ENCODE measurements at places on chromosomes 13 and 19. TPM values are rescaled to one million over a fixed set of nuclear protein-coding genes. Genes with fewer than 3 reads are reported as not detected.

Gene GDF15
- 40.5 TPM for total RNA-seq

Gene OXGR1
- 0.52 TPM for total RNA-seq

Gene ZNF224
- total RNA-seq, result 19.1 TPM

Gene FAM216B
- total RNA-seq, result not detected

Gene MBD3L2
- total RNA-seq, result not detected

Gene SERP2
- 5.2 TPM for total RNA-seq

GRCh38 chr13:75410207-75410606 lies 71.8 kb downstream of the TBC1D4 start:
- no peak overlapping the region for H3K27ac ChIP-seq
- H3K4me3 ChIP-seq, result no peak overlapping the region
- no peaks in the 10 kb centered on the region for H3K36me3 ChIP-seq
- H3K4me1 ChIP-seq, result peaks cover 8% of the 10 kb centered on the region

- H3K4me1 ChIP-seq, result peaks cover 9% of the 10 kb centered on the region
- peak within 1 kb of the TSS; percentile 22 for H3K4me3 ChIP-seq
- DNase-seq, result peak; percentile 83
- H3K27me3 ChIP-seq, result no peaks in the 10 kb centered on the region
- H3K27ac ChIP-seq, result peak within 1 kb of the TSS; percentile 64
- H3K36me3 ChIP-seq, result no peaks in the 10 kb centered on the region
Observed at GRCh38 chr19:53132141-53132991, at the start of gene ZNF415. Gene ZNF415, minus strand, starts transcription at chr19:53132910. Its CDS starts 10,234 bp downstream, at chr19:53122676.

DNA sequence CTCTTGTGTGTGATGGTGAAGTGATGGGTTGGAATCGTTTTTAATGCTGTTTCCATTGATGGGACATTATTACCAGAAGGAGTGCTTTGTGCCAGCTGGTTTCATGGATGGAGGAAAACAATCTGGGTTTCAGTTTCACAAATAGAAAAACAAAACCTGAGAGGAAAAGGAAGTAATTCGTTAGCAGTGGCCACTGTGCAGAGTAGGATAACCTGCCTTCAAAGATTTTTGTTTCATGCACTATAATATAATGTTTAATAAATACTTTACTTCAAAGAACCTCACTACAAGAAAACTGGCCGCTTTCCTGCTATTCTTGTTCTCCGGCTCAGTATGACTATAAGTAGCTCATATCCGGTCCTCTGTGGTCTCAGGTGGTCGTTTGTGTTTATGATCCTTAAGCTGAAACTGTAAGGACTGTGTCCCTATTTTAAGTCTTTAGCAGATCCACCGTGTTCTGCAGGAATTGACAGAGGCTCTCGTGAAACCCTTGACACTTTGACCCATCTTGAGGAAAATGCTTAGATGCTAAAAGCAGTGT lies 104.7 kb downstream of the GGACT start:
- H3K27ac ChIP-seq, result no peak overlapping the region
- no peaks in the 10 kb centered on the region for H3K27me3 ChIP-seq
- no peak overlapping the region for H3K4me3 ChIP-seq
- DNase-seq, result no peak
- H3K4me1 ChIP-seq, result no peaks in the 10 kb centered on the region

DNA sequence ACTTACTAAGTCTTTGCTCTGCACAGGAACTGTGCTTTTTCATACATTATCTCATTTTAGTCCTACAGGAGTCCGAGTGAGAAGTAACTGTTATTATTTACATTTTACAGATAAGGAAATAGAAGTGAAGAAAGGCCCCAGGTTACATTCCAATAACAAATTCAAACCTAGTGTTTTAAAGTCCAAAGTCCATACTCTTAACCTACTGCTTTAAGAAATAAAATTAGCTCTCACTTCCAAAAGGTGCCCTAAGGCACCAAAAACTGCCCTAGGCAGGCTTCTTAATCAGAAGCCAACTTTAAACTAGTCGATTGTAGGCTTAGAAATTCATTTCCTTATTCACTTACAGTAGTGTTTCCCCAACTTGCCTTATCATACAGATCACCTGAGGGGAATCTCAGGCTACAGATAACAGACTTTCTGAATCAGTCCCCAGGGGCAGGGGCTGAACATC lies 555.9 kb downstream of the DIAPH3 start:
- peaks cover 20% of the 10 kb centered on the region for H3K4me1 ChIP-seq
- no peaks in the 10 kb centered on the region for H3K27me3 ChIP-seq
- DNase-seq, result no peak
- H3K4me3 ChIP-seq, result no peak overlapping the region

GRCh38 chr13:44317752-44318151 lies 55.9 kb upstream of the SERP2 start:
- H3K4me3 ChIP-seq, result no peak overlapping the region
- H3K4me1 ChIP-seq, result no peaks in the 10 kb centered on the region
- no peaks in the 10 kb centered on the region for H3K27me3 ChIP-seq

DNA sequence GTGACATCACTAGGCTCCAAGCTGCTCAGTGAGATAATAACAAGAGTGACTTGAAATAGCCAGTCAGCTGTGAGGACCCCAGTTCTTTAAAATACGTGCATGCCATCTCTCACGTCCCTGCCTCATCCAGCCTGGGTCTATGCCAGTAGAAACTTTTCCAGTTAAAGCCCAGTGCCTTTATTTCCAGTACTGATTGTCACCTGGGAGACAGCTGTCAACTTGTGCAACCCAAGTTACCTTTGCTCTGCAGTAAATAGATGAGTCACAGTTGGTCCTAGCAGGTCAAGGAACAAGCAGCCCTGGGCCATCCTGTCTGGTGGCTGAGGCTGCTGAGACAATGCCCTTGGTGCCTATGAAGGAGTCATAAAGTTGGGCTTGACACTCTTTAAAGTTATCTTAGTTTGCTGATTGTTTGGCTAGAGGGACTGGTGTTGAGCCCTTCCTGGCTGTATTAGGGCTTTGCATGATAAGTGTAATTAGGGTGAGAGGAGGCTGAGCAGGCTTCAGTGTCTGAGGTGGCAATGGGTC lies 228.7 kb downstream of the LACC1 start:
- H3K4me3 ChIP-seq, result no peak overlapping the region
- H3K27ac ChIP-seq, result peak overlapping the region; percentile 26
- H3K36me3 ChIP-seq, result no peaks in the 10 kb centered on the region
- DNase-seq, result peak; percentile 87
- H3K4me1 ChIP-seq, result peaks cover 15% of the 10 kb centered on the region
- no peaks in the 10 kb centered on the region for H3K27me3 ChIP-seq

DNA sequence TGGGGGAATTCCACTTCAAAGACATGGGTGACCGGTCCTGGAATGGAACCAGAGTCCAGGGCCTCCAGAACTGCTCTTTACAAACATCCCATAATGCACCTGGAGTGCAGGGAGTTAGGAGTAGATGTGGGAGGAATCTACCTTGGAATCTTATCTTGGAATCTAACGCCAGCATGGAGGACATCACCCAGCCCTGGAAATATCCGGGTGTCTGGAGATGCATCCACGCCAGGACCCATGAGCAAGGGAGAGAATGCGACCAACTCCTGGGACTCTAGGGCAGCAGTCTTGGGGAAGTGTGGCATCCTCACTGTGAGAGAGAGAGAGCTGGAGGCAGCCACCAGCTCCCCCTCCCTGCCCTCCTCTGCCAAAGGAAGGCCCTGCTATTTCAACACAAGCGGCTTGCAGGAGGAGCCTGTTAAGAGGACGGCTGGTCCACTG lies 211.8 kb downstream of the UQCRFS1 start:
- no peak overlapping the region for H3K27ac ChIP-seq
- no peak for DNase-seq
- no peak overlapping the region for H3K4me3 ChIP-seq
- no peaks in the 10 kb centered on the region for H3K36me3 ChIP-seq
- no peaks in the 10 kb centered on the region for H3K27me3 ChIP-seq

DNA sequence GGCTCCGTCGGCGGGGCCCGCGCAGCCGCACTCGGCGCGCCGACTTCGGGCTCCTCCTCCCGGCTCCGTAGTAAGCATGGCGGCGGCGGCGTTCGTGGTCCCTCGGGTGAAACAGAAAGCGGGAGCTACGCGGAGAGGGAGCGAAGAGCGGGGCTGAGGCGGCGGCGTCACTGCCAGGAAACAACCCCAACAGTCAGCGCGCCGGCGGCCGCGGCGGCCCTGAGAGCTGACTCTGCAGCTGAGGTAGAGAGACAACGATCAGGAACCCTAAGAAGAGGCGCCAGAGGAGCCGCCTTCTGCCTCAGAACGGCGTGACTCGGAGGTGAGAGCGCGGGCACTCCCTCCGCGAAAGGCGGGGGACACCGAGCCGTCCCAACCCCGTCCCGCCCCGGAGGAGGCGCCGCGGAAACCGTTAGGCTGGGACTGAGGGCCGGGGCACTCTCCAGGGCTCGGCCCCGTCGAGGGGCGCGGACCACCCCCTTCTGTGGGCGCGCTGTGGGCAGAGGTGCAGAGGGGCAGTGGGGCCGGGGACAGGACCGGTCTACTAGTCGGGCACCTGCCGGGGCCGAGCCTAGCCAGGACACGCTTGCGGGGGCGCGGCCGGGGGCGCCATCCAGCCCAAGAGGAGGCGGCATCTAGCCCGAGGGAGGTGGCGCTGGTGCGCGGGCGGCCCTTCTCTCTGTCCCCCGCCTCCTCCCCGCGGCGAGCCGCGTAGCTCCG lies at the start of gene FNDC3A:
TSS of gene FNDC3A (plus strand) at position 57 of the 720 bp plus-strand sequence. CDS start 30,279 bp downstream, outside the sequence.
- H3K4me3 ChIP-seq, result peak within 1 kb of the TSS; percentile 94
- H3K27ac ChIP-seq, result peak within 1 kb of the TSS; percentile 96
- H3K4me1 ChIP-seq, result peaks cover 30% of the 10 kb centered on the region
- H3K36me3 ChIP-seq, result no peaks in the 10 kb centered on the region

GRCh38 chr19:10761443-10762250 lies 43.8 kb downstream of the DNM2 start:
- H3K4me1 ChIP-seq, result peaks cover 43% of the 10 kb centered on the region
- DNase-seq, result no peak
- no peaks in the 10 kb centered on the region for H3K36me3 ChIP-seq
- H3K4me3 ChIP-seq, result no peak overlapping the region
- H3K27ac ChIP-seq, result peak overlapping the region; percentile 71

- no peaks in the 10 kb centered on the region for H3K36me3 ChIP-seq
- H3K27me3 ChIP-seq, result no peaks in the 10 kb centered on the region
- no peak for DNase-seq
- no peak overlapping the region for H3K4me3 ChIP-seq
Observed at GRCh38 chr19:16936901-16937300, 48.1 kb downstream of the F2RL3 start.

DNA sequence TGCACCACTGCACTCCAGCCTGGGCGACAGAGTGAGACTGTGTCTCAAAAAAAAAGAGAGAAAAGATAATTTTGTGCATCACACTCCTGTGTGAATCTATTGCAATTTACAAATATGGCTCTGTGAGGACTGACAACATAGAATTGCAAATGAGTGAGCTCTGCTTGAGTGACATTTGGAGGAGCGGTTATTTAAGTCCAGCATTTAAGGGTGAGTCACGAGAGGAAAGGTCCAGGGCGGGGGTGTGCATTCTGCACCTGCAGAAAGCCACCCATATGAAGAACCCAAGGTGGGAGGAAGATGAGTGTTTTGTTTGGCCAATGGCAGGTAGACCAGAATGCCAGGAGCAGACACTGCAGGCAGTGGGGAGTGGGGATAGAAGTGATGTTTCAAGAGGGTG lies 58.5 kb downstream of the DGKH start:
- no peaks in the 10 kb centered on the region for H3K36me3 ChIP-seq
- H3K4me1 ChIP-seq, result peaks cover 10% of the 10 kb centered on the region
- H3K27me3 ChIP-seq, result no peaks in the 10 kb centered on the region
- no peak overlapping the region for H3K4me3 ChIP-seq
- no peak overlapping the region for H3K27ac ChIP-seq

DNA sequence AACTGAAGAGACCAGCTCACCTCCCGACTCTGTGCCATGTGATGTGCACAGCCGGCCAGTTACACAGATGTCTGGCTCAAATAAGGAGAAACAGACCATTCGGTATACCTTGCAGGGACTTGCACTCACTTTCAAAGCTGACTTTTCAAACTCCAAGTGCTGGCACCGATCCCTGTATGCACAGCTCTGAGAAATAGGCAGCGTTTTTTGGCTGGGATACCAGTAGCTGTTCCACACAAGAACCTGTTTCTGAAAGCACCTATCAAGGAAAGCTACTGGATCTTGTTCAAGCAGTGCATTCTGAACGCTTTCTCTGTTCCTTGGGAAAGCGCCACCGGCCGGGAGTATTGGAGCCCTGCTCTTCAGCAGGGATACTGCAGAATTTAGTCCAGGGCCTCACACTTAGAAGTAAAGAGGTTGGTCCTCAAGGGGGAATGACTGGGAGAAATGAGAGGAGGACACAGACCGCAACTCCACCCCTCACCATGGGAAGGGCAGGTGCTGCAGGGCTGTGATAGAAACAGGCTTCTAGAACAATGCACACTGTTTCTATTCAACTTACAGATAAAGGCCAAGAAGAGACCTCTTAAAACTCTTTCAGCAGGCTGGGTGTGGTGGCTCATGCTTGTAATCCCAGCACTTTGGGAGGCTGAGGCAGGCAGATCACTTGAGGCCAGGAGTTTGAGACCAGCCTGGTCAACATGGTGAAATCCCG lies 53.6 kb upstream of the PABPC3 start:
- DNase-seq, result no peak
- H3K36me3 ChIP-seq, result no peaks in the 10 kb centered on the region
- H3K27me3 ChIP-seq, result peaks cover 4% of the 10 kb centered on the region
- H3K27ac ChIP-seq, result no peak overlapping the region

DNA sequence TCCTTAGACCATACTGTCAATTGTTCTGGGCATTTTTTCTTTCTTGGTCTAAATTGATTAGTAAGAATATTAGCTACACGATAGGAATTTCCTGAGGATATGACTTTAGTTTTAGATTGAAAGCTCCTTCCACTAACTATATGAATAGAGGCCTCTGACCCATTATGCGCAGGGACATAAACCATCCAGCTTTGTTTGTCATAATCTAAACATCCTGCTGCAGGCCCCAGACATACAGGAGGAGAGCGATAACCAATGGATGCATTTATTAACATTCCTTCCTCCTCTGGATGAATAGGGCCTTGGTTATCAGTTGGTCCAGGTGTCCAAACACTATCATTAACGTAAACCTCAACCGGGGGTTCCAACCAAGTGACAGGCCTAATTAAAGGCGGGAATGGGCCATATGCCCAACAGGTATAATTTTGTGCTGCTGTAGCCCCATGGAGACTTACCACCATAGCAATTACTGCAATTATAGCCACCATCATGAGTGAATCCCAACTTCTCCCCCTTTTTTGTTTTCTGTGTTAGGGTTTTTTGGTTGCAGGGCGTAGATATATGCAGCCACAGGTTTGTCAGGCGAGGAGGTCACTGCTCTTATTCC lies 32.6 kb downstream of the CLEC4M start:
- no peak overlapping the region for H3K27ac ChIP-seq
- H3K27me3 ChIP-seq, result no peaks in the 10 kb centered on the region
- no peak for DNase-seq
- no peak overlapping the region for H3K4me3 ChIP-seq

- H3K4me1 ChIP-seq, result peaks cover 17% of the 10 kb centered on the region
- no peak overlapping the region for H3K4me3 ChIP-seq
- H3K27ac ChIP-seq, result peak overlapping the region; percentile 85
Observed at GRCh38 chr19:50358483-50359327, 6.7 kb downstream of the NAPSA start.

DNA sequence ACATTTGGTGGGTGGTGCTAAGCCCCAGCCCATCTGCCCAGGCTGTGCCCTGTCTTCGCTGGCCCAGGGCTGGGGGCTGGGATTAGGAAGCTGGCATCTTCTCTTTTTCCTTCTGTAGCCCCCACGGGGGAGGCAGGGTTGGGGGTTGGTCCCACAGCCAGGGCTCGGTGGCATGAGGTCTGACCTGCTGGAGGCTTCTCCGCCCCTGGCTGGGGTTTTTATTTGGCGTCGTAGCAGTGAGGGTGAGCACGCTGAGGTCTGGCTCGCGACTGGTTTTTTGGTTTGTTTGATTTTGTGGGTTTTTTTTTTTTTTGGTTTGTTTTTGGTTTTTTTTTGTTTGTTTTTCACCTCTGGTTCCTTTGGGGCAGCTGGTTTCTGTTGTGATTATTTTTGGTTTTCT lies 14.7 kb downstream of the ZNF574 start:
- H3K36me3 ChIP-seq, result no peaks in the 10 kb centered on the region
- no peak for DNase-seq
- H3K27me3 ChIP-seq, result no peaks in the 10 kb centered on the region
- H3K4me3 ChIP-seq, result no peak overlapping the region
